Nucleus accumbens (tissue), 56 donors: ENCODE measurements at places on chromosomes 6 and 20.

- DNase-seq: no peak
Measured at GRCh38 chr20:62785393-62785792, 10.9 kb upstream of the MRGBP start.

DNA sequence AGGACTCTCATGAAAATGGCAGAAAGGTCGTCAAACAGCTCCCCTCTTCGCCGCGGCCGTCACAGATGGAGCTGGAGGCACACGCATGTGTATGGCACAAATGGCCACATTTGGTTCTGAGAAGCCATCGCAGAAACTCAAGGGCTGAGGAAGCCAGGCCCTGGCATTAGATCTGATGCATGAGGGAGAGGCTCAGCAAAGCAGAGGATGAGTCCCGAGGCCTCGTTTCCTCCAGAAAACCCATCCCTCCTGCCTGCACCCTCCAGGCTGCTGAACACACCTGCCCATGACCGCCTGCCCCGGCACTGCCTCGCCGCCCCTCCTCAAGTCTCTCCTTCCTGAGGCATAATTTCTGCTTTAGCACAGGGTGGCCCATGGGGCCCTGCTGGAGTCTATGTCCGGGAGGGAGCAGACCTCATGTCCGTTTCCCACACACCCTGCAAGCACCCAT lies 240.3 kb downstream of the DLL1 start:
- DNase-seq: no peak

GRCh38 chr6:32164295-32164694 lies at the start of gene EGFL8:
Gene EGFL8 (plus strand): TSS chr6:32164595. CDS start chr6:32166166, 1,571 bp downstream.
- no peak for DNase-seq

DNA sequence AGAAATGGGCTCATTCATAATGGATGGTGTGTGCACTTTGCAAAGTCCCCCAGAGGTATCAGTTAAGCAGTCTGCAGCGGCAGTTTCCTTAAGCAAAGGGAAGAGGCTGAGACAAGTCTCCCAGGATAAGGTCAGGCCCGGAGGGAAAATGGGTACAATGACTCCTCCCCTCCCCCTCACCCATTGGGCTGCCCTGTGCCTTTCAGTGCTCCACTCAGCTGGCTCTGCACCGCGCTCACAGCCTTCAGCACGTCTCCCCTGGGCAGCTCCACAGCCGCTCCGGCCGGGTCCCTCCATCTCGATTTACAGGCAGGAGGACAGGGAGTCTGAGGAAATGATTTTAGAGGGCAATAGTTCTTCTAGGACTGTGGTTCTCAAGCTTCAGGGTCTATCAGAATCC lies 264.8 kb downstream of the LRFN2 start:
- no peak for DNase-seq

- no peak for DNase-seq
Measured at GRCh38 chr6:85771455-85771854, 128.8 kb upstream of the SYNCRIP start.

GRCh38 chr6:13186861-13187260 lies 141.5 kb downstream of the TBC1D7 start:
- DNase-seq: no peak

GRCh38 chr6:100803264-100804045 lies 77.7 kb downstream of the ASCC3 start:
- DNase-seq: no peak

DNA sequence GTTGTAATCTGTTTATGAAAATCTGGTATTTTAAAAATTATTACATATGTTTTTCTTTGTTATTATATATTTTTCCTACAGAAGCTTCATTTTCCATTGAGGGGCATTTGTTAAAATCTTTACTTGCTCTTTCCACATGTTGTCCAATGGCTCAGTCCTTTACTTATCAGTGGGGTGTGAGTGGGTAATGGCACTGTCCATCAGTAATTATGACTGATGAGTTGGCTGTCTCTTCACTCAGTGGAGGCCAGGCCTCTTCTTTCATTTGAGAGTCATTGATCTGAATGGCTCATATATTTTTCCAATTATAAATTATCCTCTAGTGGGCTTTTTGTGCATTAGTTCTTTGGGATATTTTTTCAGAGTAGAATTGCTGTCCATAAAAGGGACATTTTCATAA lies 45.7 kb downstream of the FARS2 start:
- no peak for DNase-seq

DNA sequence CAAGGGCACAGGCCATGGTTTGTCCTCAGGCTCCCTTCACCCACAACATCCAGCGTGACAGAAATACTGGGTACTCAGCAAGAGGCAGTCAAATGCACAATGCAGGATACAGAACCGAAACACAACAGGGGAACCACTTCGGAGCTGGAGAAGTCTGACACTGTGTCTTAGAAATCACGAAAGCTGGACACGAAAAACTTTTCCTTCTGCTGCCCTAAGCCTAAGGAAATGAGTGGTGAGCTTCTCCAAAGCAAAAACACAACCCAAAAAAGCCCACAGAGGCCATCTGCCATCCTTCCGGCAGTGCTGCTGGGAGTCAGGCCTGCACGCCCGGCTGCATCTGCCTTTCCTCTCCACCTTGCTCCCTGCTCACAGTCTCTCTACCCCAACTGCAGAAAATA lies 106.3 kb downstream of the SLC23A2 start:
- no peak for DNase-seq

DNA sequence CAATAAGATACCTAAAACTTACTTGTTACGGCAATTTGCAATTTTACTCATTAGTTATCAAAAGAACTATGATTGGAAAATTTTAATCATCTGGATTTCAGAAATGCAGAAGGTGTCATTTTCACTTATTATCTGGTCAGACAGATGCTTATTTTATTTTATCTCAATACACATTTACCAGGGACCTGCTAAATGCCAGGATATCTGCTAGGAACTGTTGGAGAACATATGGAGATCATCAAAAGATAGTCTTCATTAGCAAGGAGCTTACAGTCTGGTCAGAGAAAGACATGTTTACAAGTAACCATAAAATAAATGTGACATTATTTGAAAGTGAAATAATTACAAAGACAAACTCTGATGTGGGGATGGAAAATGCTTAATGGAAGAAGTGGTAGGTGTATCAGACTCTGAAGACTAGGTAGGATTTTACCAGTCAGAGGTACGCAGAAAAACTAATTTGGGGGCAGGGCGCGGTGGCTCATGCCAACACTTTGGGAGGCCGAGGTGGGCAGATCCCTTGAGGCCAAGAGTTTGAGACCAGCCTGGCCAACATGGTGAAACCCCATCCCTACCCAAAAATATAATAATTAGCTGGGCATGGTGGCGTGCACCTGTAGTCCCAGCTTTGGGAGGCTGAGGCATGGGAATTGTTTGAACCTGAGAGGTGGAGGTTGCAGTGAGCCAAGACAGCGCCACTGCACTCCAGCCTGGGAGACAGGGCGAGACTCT lies 137.8 kb downstream of the MYB start:
- no peak for DNase-seq

- no peak for DNase-seq
Measured at GRCh38 chr6:2344319-2344905, 99.0 kb upstream of the GMDS start.

DNA sequence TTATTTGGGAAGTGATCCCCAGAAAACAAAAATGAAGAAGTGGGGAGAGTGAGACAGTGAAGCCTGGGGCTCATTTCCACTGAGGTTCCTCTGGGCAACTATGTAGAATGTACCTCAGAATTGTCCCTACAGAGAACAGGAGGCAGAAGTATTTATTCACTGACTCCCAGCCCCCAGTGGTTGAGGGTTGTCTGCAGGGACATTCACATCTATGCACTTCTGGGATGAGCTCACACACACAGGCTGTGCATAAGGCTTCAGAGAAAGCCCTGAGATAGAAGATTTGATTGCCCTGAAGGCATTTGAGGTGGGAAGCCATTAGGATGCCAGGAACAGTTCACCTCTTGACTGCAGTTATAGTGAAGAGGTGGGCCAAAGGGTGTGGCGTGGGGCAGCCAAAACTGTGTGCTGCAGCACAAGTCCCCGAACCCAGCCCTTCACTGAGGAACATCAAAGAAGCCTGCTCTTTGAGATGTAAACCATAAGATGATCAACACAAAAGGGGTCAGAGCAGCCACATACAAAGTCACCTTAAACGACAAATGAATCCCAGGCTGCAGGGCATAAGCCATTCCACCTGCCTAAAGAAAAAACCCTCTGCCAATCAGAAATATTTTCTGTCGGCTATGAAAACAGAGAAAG lies 853.8 kb upstream of the FLRT3 start:
- no peak for DNase-seq

- no peak for DNase-seq
Measured at GRCh38 chr6:4947716-4948115, 56.1 kb downstream of the RPP40 start.

DNA sequence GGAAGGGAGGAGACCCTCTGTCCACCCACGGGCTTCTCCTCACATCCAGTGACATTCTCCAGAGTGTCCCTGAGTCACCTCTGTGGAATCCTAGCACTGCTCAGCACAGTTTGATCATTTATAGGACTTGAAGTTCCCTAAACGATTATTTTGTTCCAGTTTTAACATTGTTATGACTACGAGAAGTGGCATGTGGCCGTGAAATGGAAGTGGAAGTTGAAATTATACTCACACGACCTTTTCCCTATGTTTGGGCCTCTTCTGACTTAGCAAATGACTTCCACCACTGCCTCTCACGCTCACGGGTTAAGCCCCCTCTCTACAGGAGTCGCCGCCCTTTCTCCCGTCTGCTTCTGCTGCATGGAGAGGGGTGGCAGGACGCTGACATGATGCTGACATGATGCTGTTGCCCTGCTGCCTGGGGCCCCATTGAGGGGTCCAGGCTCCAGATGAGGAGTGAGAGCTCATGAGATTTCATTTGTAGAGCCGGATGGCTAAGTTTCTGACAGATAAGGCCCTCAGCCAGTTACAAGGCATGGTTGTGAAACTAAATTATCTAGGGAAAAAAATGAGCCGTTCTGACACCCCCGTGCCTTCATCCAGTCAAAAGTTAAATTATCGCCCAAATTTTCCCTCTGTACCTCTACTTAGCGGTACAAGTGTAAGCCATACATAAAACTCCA lies 153.6 kb upstream of the UST start:
- no peak for DNase-seq

GRCh38 chr6:25862199-25862598 lies 11.8 kb downstream of the SLC17A3 start:
- no peak for DNase-seq

DNA sequence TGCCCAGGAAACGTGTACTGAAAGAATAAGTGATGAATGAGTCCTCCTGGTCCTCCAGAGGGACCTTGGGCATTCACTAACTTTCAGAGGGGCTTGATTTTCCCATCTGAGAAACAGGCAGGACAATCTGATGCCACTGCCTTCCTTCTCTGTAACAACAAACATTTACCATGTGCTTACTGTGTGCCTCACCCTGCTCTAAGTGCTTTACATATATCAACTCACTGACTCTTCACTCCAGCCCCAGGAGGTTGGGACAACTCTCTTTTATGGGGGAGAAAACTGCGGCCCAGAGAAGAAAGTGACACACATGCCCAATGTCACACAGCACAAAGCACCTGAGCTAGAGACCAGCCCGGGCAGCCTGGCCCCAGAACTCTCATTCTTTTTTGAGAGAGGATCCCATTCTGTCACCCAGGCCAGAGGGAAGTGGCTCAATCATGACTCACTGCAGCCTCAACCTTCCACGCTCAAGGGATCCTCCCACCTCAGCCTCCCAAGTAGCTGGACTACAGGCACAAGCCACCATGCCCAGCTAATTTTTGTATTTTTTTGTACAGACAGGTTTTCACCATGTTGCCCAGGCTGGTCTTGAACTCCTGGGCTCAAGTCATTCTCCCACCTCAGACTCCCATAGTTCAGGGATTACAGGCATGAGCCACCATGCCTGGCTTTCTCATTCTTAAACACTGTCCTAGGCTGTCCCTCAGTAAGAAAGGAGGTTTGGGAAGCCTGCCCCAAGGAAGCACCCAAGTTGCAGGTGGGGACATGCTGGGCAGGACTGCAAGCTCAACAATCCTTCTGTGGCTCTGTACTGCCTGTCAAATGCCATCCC lies 38.0 kb downstream of the NOL4L start:
- DNase-seq: no peak

GRCh38 chr20:20666359-20666758 lies 46.1 kb downstream of the RALGAPA2 start:
- no peak for DNase-seq
